T47D (cell line): ENCODE measurements at places on chromosomes 4 and X.

- DNase-seq, result no peak
Measured at GRCh38 chr4:80360900-80361299, 25.4 kb downstream of the CFAP299 start.

- no peak for DNase-seq
Measured at GRCh38 chr4:1535926-1536578, 129.8 kb upstream of the NKX1-1 start.

DNA sequence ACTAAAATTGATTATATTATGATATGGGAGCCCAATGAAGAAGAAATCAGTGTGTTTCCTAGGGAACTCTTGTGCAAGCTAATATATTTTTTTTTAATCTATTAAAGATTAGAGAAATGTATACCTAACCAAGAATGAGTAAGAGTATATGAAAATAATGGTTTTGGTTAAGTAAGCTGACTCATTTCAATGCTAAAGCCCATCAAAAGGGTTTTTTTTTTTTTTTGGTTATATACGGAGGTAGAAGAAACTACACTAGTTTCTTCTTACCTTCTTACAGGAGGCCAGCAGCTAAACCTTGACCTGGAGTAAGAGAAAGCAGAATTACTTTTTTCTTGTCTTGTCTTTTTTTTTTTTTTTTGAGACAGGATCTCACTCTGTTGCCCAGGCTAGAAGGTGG, 27.5 kb downstream of the RUFY3 start:
- no peak for DNase-seq

DNA sequence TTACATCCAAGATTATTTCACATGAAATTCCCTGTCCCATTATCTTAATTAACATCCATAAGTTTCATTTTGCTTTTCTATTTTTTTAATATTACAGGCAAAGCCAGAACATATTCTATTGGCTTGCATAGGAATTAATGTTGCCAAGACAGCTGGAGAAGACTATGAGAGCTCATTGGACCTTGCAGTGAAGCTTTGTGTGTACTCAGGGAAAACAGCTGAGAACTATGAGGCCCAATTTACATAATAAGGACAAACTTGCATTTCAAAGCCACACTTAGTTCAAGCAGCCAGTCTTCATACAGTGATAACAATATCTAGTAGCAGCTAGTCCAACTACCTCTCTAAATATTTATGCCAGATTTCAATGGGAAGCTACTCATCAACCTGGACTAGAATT, 134.4 kb downstream of the DDX53 start:
- no peak for DNase-seq

GRCh38 chr4:155248002-155248896, 39.8 kb downstream of the NPY2R start:
- DNase-seq, result no peak

DNA sequence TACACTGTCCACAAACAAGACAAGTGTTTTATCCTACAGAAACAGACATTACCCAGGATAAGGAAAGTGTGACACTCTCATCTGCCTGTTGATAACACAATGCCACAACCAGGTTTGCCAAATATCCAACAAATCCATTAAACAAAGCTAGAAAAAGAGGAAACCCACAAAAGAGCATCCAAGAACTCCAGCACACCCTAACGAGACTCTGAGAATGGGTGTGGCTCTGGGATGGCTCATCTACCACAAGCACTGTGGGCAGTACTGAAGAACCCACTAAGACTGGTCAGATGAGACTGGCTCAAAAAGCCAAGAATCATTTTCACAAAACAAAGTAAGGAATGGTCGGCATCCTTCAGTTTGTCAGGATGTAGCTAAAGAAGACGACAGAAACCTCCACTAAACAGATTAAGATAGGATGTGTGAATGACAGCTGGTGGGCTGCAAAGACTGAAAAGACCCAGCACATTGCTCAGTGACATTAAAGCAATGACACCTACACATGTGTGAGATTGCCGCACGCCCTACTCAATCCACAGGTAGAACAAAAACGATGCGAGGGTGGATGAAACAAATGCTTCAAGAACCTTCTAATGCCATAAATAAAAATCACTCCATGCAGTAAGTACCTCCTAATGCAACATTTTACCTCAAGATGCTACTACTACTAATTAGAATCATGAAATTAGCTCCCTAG, 14.7 kb downstream of the ATP8A1 start:
- no peak for DNase-seq

DNA sequence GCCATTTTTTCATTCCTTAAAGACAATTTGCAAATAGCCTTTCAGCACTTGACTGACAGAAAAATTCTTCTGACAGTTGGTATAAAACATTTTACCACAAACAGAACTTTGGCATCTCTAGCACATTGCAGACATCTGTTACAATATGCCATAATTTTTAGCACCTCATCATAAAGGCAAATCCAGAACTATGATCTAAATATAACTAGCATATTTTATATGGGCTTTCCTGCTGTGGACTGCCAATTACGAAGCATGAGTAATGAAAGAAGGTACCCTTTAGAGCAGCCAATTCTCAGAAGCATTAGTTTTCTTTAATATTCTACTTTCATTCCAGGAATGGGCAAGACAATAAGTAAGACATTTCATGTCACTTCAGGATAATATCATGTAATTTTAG, 647.4 kb upstream of the GALNT7 start:
- no peak for DNase-seq

- peak; percentile 64 for DNase-seq
Measured at GRCh38 chr4:66169341-66169740, 499.1 kb upstream of the EPHA5 start.

- DNase-seq, result peak; percentile 3
Measured at GRCh38 chrX:102042372-102043325, 82.8 kb upstream of the TCEAL2 start.

- DNase-seq, result no peak
Measured at GRCh38 chrX:119427024-119427794, 28.1 kb downstream of the SLC25A43 start.

GRCh38 chr4:129526812-129527211, 430.9 kb downstream of the C4orf33 start:
- no peak for DNase-seq

GRCh38 chr4:155666344-155667221, at the start of gene GUCY1A1:
GUCY1A1 (plus strand) TSS chr4:155666848; CDS start chr4:155696868, 30,020 bp downstream.
- no peak for DNase-seq

- no peak for DNase-seq
Measured at GRCh38 chr4:100188829-100189228, 1.4 kb downstream of the DDIT4L start.

DNA sequence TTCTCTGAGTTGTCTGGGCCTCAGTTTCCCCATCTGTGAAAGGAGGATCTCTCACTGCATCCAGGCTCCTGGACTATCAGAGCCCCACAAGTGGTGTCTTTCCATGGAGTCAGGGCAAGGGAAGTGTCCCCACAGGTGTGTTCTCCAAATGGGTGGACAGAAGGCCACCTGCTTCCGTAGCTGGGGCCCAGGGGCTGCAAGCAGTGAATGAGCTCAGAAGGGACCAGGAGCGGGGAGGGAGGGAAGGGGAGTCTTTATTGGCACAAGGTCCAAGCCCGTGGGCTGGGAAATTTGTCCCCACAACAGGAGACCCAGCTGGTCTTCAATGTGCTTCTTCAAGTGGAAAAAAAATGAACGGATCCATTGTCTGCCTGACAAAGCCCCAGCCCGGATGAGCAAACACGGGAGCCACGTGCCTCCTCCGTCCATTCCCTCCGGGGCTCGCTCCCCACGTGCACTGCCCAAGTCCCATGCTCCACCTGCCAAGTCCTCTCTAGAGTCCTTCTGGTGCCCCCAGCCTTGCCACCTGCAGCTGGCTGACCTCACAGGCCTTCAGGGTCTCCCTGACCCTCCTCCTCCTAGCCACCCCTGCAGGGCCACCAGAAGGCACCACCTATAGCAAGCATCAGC, 72.0 kb downstream of the JAKMIP1 start:
- peak; percentile 51 for DNase-seq

DNA sequence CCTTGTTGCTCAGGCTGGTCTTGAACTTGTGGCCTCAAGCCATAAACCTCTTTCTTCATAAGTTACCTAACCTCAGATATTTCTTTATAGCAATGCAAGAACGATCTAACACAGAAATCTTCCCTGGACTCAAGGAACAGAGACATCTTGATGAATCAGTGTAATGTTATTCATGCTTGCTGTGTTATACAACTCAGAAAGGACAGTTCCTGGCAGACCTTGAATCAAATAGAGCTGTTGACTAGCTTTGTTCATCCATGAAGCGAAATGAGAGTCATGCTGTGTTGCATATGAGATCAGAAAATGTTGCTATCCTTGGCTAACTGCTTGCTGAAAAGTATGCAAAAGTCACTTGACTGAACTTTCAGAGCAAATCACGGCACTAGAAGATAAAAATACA, 72.6 kb upstream of the ARHGAP24 start:
- no peak for DNase-seq

DNA sequence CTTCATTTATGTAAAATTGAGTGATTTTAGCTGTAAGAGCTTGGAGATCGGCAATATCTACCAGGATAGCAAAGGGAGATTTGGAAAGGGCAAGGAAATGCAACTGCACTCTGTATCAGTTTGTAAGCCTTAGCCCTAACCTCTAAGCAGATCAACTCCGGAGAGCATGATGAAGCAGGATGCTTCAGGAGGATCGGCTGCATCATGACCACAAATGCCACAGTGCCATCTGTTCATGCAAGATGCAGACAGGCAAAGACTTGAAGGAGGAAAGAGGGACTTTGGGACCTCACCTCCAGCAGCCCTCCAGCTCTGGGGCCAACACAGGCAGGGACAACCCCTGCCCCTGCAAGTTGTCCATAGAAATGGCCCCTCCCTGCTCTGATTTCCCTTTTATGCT, 377.6 kb upstream of the GATB start:
- no peak for DNase-seq

DNA sequence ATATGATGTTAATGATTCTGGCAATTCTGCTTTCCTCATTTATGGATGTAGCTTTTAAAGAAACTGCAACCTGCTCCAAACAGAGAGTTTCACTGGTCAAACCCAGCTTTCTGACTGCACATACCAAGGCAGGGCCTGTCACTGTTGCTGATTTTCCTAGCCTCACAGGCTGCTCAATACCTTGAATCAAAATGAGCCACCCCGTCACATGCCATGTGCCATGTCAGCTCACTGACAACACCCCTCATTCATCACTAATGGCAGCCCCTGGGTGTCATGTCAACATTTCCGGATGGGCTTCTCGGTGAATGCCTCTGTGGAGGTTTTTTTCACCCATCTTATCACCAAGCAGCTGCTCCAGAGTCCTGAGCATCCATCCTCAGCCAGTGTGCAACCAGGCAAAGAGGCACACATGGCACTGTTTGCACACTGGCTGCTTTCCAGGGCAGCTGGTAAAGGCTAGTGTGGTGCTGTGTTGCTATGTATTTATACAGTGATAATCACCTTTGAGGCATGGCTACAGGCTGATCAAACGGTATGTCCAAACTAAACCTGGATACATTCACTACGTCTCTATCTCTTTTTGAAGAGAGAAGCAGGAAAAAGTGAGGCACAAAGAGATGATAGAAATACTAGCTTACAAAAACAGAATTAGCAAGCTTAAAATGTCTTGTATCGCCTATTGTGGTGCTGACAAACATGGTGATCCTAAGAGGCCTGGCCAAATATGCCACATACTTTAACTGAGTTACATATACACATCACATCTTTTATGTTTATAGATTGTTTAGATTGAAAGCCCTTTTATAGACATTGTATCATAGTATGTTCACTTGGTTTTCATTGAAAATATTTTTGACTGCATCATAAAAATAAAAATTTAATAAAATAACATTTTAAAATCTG, 94.6 kb upstream of the INPP4B start:
- no peak for DNase-seq

- no peak for DNase-seq
Measured at GRCh38 chr4:113148925-113149324, 99.5 kb downstream of the ANK2 start.

- DNase-seq, result peak; percentile 26
Measured at GRCh38 chr4:165738571-165738970, 134.5 kb upstream of the TLL1 start.

DNA sequence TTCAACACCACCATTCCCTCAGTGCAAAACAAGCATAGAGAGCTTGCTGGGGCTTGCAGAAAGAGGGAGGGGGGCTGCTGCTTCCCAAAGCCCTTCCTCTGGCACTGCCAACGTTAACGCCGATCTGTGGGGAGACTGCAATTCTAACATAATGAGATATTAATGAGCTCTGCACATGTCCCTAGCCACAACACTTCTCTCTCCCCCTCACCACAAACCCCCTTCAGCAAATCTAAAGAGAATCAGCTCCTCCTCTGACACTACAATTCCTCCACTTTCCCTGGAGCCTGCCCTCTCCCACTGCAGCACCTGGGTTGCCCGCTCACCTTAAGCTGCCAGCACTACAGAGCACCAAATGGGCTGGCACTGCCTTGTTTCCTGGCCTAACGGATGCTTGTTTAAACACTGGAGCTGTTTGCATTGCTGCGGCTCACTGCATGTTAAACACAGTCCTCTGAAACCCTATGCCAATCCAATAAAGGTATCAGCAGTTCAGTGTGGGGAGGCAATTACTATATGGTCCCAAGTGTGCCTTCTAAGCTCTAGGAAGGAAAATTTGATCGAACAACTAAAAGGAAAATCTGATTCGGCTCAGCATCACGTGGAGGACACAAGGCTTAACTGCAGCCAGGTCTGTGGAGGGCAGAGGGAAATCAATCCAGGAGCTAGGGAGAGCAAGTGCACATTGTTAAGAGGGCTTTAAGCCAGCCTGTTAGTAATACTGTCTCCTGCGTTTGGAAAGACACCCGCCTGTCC, 232.4 kb downstream of the MAML3 start:
- DNase-seq, result peak; percentile 78
